ENCODE measurements at places on chromosomes 7 and 10.

DNA sequence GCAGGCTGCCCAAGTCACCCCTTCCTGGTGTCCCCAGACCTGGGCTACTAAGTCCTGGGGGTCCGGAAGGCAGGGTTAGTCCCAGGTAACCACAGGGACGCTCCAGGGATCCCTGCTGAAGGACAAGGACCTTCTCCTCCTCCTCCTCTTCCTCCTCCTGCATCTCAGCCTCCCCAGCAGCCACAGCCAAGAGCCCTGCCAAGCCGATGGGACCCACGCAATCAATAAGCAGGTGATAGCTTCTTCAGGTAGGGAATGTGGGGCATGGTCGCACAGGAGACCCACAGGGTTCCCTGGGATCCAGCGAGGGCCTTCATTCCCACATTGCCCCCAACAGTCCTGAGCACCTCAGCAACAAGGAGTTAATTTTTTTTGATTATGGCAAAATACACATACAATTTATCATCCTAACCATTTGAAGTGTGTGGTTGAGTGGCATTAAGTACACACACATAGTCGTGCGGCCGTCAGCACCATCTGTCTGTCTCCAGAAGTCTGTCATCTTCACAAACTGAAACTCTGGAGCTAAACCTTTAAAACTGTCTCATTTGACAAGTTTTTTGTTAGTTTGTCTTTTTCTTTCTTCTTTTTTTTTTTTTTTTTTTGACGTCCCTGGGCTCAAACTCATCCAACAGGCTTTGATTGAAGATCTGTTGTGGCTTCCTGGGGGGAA, 12.1 kb downstream of the CRYGN start:
- no peak for DNase-seq

- no peak for DNase-seq
These were observed 627.9 kb downstream of the SDK1 start for GRCh38 chr7:3928727-3929515.

DNA sequence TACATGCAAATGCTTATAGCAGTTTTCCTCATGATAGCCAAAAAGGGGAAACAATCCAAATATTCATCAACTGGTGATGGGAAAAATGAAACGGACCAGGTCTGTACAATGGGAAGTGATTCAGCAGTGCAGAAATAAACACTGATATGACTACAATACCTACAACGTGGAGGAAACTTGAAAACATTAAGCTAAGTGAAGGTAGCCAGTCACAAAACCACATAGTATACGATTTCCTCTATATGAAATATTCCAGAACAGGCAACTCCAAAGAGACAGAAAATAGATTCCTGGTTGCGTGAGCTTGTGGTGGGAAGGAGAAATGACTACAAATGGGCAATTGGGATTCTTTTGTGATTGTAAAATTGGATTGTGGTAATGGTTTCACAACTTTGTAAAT, 263.1 kb upstream of the PITRM1 start:
- DNase-seq = no peak

DNA sequence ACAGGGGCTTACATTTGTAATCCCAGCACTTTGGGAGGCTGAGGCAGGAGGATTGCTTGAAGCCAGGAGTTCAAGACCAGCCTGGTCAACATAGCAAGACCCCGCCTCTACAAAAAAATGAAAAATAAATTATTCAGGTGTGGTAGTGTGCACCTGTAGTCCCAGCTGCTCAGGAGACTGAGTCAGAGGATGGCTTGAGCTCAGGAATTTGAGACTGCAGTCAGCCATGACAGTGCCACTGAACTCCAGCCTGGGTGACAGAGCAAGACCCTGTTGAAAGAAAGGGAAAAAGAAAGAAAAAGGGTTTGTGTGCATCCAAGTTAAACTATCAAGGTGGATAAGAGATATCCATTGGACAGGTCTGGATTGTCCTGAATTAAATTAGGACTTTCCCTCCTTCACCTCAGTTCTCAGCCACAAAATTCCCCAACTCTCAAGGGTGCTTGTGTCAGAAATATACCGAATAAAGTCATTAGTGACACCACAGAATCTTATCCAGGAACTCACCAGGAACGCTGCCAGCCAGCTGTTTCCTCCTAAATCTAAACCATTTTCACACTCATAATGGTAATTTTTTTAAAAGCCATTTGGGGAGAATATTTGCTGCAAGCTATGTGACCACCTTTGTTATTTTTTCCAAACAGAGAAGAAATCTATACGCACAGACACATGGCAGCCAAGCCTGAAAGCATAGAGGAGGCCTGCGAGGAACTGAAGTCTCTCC, 12.0 kb downstream of the AFAP1L2 start:
- DNase-seq = no peak

GRCh38 chr7:80711531-80711930, 73.1 kb downstream of the CD36 start:
- DNase-seq = no peak

DNA sequence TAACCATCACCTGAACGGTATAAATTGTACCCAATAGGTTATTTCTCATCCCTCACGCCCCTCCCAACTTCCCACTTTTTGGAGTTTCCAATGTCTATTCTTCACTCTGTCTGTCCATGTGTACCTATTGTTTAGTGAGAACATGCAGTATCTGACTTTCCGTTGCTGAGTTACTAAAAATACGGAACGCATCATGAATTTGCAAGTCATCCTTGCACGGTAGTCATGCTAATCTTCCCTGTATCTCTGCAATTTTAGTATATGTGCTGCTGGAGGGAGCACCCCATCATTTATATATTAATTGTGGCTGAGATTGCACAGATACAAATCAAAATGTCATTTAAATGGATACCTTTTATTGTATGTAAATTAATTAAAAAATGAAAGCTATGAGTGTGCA, 75.7 kb upstream of the SFMBT2 start:
- DNase-seq = no peak

- DNase-seq = no peak
These were observed 35.5 kb downstream of the HIF1AN start for GRCh38 chr10:100571084-100571856.

- no peak for DNase-seq
These were observed 329.5 kb downstream of the RNLS start for GRCh38 chr10:88253622-88254021.

DNA sequence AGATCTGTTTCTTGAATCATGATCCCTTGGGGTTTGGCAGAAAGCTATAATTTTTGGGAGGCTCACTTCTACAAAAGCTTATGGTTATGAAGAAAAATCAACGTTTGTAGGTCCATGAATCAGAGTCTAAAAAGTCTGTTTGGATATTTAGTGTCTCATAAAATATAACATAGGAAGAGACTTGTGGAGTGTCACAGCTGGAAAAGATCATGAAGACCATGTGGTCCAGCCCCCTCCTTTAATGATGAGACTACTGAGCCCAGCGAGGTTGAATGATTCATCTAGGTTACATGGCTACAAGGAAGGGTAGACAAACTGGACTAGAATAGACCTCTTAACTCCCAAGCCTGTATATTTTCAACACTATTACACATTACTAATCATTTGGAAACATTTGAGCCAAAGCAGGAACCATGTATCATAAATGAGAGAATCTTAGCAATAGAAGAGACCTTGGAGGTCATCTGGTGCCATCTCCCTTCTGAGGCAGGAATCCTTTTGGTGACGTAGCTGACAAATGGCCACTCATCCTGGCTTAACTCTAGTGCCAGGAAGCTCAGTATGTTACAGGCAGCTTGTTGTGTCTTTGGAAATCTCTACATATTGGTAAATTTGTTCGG, 152.5 kb downstream of the CREB5 start:
- DNase-seq = no peak

DNA sequence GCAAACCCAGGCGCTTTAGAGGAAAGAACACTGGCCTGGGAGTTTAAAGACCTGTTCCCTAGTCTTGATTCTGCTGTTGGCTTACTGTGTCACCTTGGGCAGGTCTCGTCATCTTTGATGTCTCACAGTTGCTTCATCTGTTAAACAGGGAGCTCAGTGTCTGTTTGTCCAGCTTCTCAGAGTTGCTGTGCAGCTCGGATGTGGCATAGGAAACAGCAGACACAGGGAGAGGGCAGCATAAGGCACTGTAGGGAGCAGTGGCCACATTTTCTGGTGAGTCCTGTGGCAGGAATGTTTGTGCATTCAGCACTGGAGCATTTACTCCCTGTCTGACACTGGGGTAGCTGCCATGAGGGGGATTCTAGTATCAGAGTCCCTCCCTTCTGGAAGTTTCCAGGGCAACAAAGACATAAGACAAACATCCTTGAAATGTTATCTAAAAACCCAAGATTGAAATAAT, 2.0 kb downstream of the REPIN1 start:
- no peak for DNase-seq

DNA sequence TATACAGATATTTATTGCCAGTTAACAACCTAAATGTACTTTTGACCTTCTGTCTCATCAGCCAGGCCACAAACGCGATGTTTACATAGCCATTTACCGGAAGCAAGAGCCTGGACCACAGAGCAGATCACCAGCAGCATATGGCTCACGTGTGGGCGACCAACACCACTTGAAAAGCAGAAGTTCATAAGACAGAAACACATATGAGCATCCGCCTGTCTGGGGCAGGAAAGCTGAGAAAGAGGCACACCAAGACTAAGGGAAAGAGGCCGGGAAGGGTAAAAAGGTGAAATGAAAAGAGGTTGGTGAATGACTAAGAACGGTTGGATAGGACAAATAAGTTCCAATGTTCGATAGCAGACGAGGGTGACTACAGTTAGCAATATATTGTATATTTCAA, 1.3 kb downstream of the ABCB1 start:
- peak; percentile 96 for DNase-seq

- DNase-seq = no peak
These were observed 18.5 kb downstream of the CFAP70 start for GRCh38 chr10:73340121-73340520.

DNA sequence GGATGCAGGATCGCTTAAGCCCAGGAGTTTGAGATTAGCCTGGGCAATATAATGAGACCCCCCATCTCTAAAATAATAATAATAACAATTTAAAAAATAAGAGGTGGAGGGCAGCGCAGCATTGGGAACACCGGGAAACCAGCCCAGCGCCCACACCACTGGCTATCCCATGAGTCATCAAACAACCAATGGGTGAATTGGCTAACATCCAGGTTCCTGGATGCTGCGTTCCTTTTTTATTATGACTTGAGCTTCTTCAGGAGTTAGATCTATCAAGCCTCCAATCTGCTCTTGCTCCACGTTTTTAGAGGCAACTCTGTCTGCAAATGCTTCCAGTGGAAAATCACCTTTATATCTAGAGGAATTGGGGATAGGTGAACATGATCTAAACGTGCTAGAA, 10.0 kb upstream of the LRRC4 start:
- no peak for DNase-seq

DNA sequence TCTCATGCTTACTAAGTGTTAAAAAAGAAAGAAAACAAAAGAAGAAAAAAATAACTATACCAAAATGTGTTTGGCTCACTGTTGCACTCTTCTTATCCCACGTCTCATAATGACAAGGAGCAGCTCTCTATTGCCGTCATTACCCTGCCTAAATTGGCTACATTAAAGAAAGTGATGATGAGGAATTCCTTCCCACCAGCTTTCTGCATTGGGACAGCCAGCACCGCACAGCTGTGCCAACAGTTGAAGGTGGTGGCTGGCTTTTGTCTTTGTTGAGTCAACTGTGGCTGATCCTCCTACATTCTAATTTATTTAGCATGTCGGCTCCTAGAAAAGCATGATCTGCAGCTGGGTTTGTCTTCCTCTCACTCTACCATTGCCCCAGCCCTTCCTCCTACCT, 751.8 kb downstream of the KCNMA1 start:
- DNase-seq = no peak

DNA sequence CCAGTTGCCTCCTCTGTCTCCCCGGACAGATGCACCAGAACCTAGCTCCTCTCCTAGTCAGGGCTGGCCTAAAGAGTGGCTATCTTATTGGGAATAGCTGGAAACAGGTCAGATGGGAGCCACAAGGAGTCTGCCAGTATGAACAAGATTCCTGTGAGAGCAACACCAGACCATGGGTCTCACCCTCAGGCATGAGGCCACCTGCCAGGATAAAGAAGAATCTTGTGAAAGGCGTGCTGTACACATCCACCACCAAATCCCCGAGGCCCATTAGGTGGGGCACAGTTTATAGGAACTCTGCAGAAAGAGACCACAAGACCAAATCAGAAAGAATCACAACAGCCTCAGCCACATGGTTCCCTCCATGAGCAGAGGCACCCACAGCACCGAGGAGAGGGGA, 325.9 kb downstream of the TNS3 start:
- DNase-seq = no peak

GRCh38 chr10:123139521-123140163, 3.9 kb downstream of the HMX3 start:
- DNase-seq = peak; percentile 95

GRCh38 chr7:140674899-140675701, 2.4 kb downstream of the ADCK2 start:
- DNase-seq = peak; percentile 69

- no peak for DNase-seq
These were observed 1.2 kb downstream of the SGCE start for GRCh38 chr7:94654783-94655125.

- no peak for DNase-seq
These were observed 20.1 kb downstream of the TES start for GRCh38 chr7:116230191-116231005.

DNA sequence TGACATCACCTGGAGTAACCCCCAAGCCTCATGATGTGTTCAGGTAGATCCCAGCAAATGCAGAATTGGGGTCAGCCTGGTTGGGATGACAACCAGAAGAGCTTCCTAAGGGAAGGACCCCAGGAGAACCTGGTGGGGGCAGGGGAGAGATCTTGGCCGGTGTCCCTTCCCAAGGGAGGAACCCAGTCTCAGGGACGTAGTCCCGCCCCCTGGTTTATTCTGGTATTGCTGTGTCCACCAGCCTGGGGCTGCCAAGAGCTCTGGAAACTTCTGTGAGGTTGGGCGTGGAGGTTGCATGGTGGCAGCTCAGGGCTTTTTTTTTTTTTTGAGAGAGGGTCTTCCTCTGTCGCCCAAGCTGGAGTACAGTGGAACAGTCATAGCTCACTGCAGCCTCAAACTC, 19.4 kb downstream of the GTF2IRD1 start:
- no peak for DNase-seq

GRCh38 chr10:112526906-112527305, 79.9 kb downstream of the VTI1A start:
- no peak for DNase-seq

DNA sequence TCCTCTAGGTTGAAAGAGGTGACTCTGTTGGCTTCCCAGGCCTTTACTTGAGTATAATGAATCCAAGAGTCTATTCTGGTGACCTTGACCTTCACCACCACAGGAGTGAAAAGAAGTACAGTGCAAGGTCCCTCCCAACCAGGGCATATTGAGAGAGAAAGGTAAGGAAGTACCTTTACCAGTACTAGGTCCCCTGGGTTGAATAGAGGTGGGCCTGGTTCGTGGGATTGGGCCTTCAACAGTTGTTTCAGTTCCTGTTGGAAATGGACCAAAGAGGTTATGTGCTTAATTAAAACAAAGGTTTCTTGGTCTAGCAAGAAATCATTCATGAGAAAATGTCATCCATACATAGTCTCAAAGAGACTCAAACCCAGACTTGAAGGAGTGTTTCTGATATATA, 6.4 kb upstream of the SFTPA1 start:
- DNase-seq = no peak

- no peak for DNase-seq
These were observed 64.5 kb downstream of the TMEM209 start for GRCh38 chr7:130140551-130141160.

Measured in OCI-M1 (cell line).